Myocyte (in vitro differentiated cells): ENCODE measurements at places on chromosomes 6 and 20.

DNA sequence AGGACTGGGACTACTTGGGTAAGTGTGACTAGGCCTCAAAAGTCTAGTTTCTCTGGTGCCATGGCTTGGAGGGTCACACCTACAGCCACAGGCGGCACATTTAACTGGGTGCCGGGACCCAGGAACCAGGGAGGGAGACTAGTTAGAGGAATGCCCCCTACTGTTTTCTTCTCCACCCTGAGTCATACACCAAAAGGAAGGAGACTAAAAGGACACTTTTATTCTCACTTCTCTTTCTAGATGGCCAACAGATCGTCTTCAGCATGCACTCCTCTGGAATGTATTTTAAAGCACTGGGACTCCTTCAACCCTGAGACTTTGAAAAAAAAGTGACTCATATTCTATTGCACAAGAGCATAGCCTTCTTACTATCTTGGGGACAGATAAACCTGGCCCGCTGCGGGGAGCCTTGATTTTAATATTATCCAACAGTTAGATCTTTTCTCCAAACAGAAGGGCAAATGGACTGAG lies 33.4 kb downstream of the PLN start:
- peak; percentile 10 for DNase-seq

- DNase-seq = no peak
Observed at GRCh38 chr6:119267126-119267905, 82.2 kb downstream of the MAN1A1 start.

DNA sequence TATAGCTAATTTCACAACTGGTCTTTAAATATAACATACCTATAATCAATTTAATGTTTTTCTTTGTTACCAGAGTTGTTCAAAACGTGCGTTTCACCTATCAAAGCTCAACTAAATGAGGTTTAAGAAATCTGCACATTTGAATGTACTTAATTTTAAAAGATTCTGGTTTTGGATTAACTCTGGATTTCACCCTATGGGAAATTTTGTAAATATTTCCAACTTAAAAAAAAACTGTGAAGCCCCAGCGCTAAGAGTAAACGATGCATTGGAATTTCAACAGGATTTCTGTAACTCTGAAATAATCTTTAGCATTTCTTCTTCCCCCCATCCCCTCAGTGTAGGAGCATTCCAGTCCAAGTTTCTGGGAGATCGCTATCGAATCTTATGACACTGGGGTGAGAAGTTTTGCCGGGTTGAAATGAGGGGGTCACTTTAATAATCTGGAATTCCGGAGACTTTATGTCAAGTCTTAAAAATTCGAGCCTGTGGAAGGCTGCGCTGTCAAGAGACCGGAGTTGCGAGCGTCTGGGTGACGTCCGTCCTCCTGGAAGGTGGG lies 643 bp upstream of the MAP3K4 start:
- DNase-seq = no peak

GRCh38 chr20:64108731-64109681 lies 1.6 kb upstream of the NPBWR2 start:
- peak; percentile 28 for DNase-seq

GRCh38 chr6:91874971-91875370 lies 1288.1 kb upstream of the MAP3K7 start:
- DNase-seq = no peak

GRCh38 chr6:139027620-139028182 lies 844 bp upstream of the ABRACL start:
- no peak for DNase-seq

DNA sequence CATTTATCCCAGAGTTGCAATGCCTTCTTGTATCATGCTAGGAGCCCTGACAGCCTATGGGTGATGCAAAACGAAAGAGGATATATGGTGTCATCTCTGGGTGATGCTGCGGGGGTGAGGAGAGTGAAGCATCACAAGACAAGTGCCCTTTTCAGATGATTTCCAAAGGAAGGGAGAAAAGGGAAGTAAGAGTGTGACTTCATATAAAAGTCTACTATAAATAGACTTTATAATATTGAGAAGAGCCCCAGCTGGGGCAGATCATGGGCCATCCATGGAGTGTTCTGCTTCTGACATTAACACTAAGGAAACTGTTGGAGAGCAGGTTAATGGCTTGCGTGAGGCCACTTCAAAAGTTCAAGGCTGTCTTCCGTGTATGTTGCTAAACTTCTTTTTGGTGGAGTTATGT lies 4.4 kb downstream of the CD83 start:
- no peak for DNase-seq

- DNase-seq = no peak
Observed at GRCh38 chr20:16556301-16556700, 16.9 kb downstream of the KIF16B start.

DNA sequence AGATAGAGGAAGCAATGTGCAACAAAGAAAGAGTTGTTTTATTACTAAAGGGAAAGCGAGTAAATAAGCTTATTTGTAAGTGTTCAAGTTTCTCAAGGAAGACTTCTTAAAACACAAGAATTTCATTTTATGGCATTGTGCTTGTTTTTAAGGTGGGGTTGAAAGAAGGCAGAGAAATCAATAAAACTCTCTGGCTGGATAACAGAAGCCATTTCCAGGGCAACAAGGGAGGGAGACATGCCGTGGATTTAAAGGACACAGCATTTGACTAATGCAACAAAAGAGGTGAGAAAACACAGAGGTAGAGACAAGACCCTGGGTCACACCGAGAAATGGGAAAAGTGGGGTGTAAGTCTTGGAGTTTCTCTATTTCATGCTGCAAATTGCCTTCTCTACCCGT lies 28.8 kb upstream of the GMPR start:
- DNase-seq = no peak

DNA sequence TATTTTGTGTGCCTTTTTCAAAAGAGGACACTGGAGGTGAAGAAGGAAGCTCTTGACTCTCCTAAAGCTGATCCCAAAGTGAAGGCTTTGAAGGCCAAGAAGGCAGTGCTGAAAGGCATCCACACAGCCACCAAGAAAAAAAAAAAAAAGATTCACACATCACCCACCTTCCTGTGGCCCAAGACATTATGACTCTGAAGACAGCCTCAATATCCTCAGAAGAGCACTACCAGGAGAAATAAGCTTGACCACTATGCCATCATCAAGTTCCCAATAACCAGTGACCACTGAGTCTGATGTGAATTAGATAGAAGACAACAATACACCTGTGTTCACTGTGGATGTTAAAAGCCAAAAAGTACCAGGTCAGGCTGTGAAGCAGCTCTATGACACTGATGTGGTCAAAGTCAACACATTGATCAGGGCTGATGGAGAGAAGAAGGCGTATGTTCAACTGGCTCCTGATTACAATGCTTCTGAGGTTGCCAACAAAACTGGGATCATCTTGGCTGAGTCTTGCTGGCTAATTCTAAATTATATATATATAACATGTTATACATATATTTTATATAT lies 59.4 kb downstream of the PLCG1 start:
- DNase-seq = no peak

GRCh38 chr6:138528956-138529355 lies 29.7 kb upstream of the NHSL1 start:
- DNase-seq = no peak

GRCh38 chr20:63332488-63333240 lies 28.5 kb downstream of the CHRNA4 start:
- DNase-seq = no peak

DNA sequence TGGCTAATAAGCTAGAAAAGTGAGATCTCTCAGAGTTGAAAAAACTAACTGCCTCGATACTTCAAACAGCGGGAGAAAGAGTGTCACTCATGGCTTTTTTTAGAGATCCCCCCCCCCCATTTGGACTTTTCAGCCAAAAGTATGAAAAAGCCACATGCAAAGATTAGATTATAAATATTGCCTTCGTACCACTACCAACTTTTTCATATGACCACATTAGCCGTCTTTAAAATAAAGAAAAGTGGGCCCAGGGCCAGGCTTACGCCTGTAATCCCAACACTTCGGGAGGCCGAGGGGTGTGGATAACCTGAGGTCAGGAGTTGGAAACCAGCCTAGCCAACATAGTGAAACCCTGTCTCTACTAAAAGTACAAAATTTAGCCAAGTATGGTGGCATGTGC lies 4.4 kb downstream of the PGK2 start:
- DNase-seq = no peak

- no peak for DNase-seq
Observed at GRCh38 chr6:13913226-13914001, 11.3 kb upstream of the RNF182 start.

DNA sequence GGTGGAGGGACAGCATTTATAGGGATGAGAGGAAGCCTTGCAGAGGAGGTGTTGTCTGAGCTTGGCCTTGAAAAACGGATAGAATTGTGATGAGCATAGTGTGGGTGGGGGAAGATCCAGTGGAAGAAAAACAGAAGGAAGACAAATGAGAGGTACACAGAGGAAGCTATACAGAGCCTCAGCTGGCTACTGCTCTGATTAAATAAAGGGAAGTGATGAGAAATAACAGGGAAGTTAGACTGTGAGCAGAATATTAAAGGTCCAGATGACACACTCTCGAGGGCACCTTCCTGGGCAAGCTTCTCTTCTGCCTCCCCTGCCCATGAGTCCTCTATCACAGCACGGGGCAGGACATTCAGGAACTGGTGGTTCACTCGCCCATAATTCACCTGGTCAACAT lies 182.3 kb downstream of the KIF16B start:
- no peak for DNase-seq

DNA sequence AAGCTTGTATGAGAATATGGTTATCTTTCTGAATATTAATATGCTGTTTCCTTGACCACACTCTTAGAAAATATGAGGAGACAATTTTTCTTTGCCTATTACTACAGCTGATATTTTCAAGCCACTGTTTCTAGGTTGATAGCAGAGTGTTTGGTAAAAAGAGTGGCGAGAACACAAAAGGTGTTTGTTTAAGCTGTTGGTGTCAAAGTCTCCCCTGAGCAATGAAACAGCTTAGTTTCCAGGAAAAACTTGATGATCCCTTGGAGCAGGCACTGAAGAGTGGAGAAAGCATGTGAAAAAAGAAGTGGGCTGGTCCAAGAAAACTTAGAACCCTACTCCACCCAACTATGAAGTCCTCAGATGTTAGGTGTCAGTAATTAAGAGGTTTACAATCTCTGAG lies 182.7 kb downstream of the TFAP2B start:
- no peak for DNase-seq

DNA sequence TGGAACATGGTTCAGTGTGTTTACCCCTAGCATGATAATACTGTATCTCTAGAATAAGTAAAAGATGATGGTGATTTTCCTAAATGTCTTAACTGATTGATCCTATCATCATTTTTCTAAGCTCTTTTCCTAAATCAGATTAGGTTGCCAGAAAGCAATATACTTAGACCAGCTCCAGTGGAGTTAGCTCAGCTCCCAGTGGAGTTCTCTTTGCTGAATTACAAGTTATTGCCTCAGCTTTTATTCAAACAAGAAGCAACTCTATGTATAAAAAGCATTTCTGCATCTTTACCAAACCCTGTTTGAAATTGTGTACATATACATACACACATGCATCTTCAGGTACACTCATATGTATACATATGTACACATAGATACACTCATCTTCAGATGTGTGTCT lies 44.9 kb downstream of the SNX9 start:
- no peak for DNase-seq

GRCh38 chr6:108836061-108836460 lies 12.2 kb upstream of the ARMC2 start:
- DNase-seq = no peak

- DNase-seq = no peak
Observed at GRCh38 chr6:134539865-134540323, 222.0 kb upstream of the SGK1 start.

GRCh38 chr20:18638768-18639167 lies 50.9 kb downstream of the DTD1 start:
- DNase-seq = peak; percentile 19

GRCh38 chr6:45094831-45095230 lies 233.3 kb upstream of the RUNX2 start:
- no peak for DNase-seq

DNA sequence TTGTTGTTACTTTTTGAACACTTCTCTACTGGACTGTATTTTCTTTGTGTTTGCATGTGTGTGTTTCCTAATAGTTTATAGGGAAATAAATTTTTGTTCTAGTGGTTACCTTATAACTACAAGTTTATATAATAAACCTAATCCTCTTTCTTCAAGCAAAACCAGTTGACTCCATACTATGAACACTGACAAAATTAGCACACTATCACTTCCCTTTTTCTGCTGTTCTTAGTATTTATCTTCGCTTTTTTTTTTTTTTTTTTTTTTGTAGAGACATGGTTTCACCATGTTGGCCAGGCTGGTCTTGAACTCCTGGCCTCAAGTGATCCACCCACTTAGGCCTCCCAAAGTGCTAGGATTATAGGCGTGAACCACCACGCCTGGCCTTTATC lies 25.0 kb upstream of the C6orf62 start:
- no peak for DNase-seq

DNA sequence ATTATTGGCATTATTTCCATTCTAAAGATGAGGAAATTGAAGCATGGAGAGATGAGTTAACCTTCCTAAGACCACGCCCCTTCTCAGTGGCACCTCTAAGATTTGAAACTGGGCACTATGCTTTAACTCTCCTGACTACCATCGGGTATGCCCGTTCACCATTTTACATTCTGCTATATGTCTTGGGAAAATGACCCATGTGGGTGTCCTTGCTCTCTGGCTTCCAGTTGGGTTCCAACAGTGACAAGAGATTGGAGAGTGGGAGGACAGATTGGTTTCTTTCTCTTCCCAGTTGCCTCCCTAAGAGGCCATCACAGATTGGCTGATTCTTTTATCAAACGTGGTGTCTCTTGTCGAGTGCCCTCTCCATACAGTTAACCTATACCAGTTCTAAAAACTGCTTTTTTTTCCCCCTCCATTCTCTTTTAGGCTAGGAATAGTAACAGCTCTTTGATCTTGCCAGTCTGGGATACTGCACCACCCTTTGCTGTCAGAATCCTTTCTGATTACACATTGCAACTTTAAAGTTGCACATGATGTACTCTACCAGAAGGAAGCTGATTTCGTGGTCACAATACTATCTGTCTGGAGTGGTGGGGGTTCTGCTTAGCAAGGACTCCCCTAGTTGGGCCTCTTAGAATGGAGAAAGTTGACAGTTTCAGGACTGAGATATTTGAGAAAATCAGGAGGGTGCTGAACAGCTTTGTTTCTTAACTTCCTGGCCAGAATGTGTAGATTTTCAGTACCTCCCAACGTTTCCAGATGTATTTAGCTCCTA lies 88.0 kb upstream of the ELOVL5 start:
- peak; percentile 12 for DNase-seq

- no peak for DNase-seq
Observed at GRCh38 chr20:20213526-20214121, 154.3 kb upstream of the INSM1 start.

GRCh38 chr6:41934278-41935192 lies 7.1 kb downstream of the CCND3 start:
- DNase-seq = no peak

- no peak for DNase-seq
Observed at GRCh38 chr20:50276119-50277063, 85.8 kb downstream of the CEBPB start.

- no peak for DNase-seq
Observed at GRCh38 chr6:152135755-152136448, 328.4 kb downstream of the ESR1 start.

- peak; percentile 7 for DNase-seq
Observed at GRCh38 chr20:23092861-23093495, 6.9 kb upstream of the CD93 start.
